ENCODE measurements at places on chromosomes 13 and 19.

DNA sequence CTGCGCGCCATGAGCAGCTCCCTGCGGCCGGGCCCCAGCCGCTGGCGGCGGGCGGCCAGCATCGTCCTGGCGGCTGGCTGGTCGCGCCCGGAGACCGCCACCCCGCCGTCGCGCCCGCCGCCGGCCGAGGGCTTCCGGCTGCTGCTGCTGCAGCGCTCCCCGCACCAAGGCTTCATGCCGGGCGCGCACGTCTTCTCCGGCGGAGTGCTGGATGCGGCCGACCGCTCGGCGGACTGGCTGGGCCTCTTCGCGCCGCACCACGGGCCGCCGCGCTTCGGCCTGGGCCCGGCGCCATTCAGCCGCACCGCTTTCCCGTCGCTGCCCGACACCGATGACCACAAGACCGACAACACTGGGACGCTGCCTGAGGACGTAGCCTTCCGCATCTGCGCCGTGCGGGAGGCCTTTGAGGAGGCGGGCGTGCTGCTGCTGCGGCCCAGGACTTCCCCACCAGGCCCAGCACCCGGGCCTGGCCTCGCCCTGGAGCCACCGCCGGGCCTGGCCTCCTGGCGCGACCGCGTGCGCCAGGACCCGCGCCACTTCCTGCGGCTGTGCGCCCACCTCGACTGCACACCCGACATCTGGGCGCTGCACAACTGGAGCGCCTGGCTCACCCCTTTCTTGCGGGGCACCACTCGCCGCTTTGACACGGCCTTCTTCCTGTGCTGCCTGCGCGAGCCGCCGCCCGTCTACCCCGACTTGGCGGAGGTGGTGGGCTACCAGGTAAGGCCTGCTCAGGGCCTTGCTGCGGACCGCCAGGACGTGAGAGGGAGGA, 518 bp downstream of the NUDT19 start:
- peak; percentile 36 for DNase-seq

- no peak for DNase-seq
Measured at GRCh38 chr13:46296115-46296822, 84.5 kb downstream of the LRRC63 start.

- DNase-seq = no peak
Measured at GRCh38 chr13:110155072-110155471, 151.9 kb downstream of the COL4A1 start.

DNA sequence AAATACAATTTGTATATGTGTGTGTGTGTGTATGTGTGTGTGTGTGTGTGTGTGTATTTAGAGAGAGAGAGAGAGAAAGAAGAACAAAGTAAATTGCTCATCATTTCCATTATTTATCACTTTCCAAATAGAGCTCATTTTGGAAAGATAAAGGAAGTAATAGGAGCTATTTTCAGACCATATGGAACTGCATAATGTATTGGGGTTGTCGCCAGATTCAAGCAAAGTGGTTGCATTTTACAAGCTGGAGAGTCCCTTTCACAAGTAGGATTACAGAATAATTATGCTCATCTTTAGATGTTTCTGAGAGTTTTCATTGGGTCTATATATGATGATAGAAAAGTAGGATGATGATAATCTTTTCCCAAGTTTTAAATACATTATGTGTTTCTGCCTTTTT, 842.7 kb upstream of the SLC10A2 start:
- no peak for DNase-seq

GRCh38 chr19:58366585-58367430, 4.3 kb upstream of the ZNF497 start:
- DNase-seq = no peak

DNA sequence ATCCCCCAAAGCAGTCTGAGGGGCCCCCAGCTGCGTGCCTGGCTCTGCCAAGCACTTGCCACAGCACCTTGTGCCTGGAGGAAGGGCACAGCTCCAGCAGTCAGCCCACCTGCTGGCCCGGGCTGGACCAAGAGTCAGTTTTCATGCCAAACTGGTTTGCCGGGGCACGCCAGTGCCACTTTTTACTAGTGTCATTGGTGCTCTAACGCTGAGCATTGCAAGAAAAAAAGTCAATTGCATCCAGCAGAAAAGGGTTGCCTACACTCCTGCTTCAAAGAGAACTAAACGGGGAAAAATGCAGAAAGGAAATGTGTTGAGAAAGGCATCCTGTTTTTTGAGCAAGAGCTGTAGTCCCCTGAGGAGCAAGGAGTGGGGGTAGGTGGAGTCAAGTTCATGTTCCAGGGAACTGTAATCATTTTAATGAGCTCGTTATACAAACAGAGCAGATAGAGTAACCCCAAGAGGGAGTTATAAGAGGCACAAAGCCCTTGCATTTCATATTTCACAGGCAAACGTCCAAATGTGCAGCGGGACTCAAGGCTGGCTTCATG, 68.4 kb downstream of the F2RL3 start:
- DNase-seq = no peak

DNA sequence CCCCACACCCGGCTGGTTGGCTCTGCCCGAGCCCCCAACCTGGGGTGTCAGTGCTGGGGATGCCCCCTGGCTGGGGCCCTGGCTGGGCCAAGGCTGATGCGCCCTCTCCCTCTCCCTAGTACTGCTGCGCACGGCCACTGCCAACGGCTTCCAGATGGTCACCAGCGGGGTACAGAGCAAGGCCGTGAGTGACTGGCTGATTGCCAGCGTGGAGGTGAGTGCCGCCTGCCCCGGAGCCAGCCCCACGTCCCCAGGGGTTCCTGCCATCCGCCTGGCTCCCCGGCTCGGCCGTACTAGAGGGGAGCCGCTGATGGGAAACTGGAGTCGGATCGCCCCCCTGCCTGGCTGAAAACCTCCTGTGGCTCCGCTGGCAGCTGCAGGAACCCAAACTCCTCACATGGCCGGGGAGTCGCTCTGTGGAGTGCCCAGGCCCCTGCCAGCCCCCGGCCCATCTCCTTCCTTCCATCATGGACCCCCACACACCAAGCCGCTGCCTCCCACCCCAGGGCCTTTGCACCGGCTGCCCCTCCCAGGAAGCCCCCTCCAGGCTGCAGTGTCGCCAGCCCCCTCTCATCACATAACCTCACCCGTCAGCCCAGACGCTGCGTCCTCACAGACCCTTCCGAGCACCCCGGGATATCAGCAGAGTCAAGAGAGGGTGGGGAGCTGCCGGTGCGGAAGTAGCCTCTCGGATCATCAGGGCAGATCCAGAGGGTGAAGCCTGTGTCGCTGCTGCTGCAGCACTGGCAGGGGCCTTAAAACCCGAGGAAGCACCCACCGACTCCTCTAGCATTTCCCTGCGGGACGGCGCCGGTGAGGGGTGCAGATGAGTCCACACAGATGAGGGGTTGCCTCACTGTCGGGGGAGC, 10.6 kb downstream of the NCLN start:
- no peak for DNase-seq

- no peak for DNase-seq
Measured at GRCh38 chr13:98731925-98732324, 20.5 kb downstream of the SLC15A1 start.

DNA sequence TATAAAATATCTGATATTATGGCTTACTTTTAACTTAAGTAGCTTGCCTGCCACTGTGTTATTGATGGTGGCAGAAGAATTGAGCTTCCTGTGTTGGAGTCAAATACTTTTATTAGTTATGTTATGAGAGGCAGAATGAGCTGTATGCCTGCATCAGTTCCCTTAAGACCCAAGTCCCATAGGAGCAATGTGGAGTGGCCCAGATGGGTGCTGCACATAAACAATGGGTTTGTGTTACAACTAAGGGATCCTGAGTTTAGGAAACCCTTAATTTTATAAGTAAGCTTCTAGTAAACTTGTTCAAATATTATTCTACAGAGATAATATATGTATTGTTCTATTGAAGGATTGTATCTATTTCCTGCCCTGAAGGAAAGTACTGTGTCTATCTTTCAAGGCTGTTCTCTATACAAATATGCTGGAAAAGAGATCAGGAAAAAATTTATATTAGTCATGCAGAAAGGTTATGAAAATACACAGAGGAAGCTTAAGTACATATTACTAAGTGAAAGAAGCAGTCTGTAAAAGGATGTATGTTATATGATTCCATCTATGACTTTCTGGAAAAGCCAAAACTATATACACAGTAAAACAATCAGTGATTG, 2018.0 kb upstream of the PCDH20 start:
- DNase-seq = no peak

- DNase-seq = no peak
Measured at GRCh38 chr13:112241288-112241687, 134.9 kb upstream of the SPACA7 start.
